ENCODE measurements at places on chromosomes 12 and 14. TPM values are rescaled to one million over a fixed set of nuclear protein-coding genes. Genes with fewer than 3 reads are reported as not detected.

MUCL1 gene
- not detected for total RNA-seq

FOXN4 gene
- total RNA-seq: not detected

SAV1 gene
- total RNA-seq: 41.1 TPM

CCND2 gene
- 249 TPM for total RNA-seq

RND1 gene
- total RNA-seq: 0.78 TPM

RDH12 gene
- 0.78 TPM for total RNA-seq

BCL11B gene
- total RNA-seq: 14.8 TPM

POMT2 gene
- total RNA-seq: 20.7 TPM

KRT83 gene
- total RNA-seq: not detected

FGF6 gene
- total RNA-seq: not detected

TESPA1 gene
- total RNA-seq: not detected

RERG gene
- under 0.01 TPM for total RNA-seq

SLC39A2 gene
- total RNA-seq: 0.64 TPM

GLTP gene
- 95.5 TPM for total RNA-seq

BEGAIN gene
- total RNA-seq: 0.21 TPM

REP15 gene
- 0.34 TPM for total RNA-seq

SDR9C7 gene
- total RNA-seq: 2.7 TPM

TMEM229B gene
- 4.8 TPM for total RNA-seq

COX8C gene
- total RNA-seq: not detected

CD163 gene
- total RNA-seq: not detected

CLEC4D gene
- not detected for total RNA-seq

TOMM20L gene
- not detected for total RNA-seq

KRT74 gene
- total RNA-seq: not detected

ADAMTS20 gene
- not detected for total RNA-seq

KLRC3 gene
- total RNA-seq: not detected

SLC25A47 gene
- 0.07 TPM for total RNA-seq

IAPP gene
- total RNA-seq: not detected

SLC11A2 gene
- total RNA-seq: 75.5 TPM

GDF3 gene
- total RNA-seq: not detected

AKAP5 gene
- under 0.01 TPM for total RNA-seq

GARIN6 gene
- not detected for total RNA-seq

RNASE2 gene
- not detected for total RNA-seq

PKP2 gene
- 56.0 TPM for total RNA-seq
